ENCODE measurements at places on chromosomes 2 and 18. TPM values are rescaled to one million over a fixed set of nuclear protein-coding genes. Genes with fewer than 3 reads are reported as not detected.

Gene RAB17
- 0.45 TPM for total RNA-seq

Gene GPR55
- not detected for total RNA-seq

Gene DSC3
- total RNA-seq: 0.38 TPM

Gene SIX3
- total RNA-seq: not detected

Gene GAL3ST2
- total RNA-seq: not detected

Gene RBM44
- total RNA-seq: 0.30 TPM

Gene FSHR
- total RNA-seq: not detected

Gene RUFY4
- total RNA-seq: 0.08 TPM

Gene TBR1
- not detected for total RNA-seq

Gene PDCD1
- total RNA-seq: not detected

Gene VRK2
- 5.5 TPM for total RNA-seq

Gene TNS1
- total RNA-seq: 103 TPM

Gene DSEL
- 30.7 TPM for total RNA-seq

Gene FEZ2
- total RNA-seq: 51.5 TPM

Gene AMER3
- total RNA-seq: not detected

Gene ZC3H15
- total RNA-seq: 55.8 TPM
